Activated T-cell treated with anti-CD3 and anti-CD28 coated beads for 4 hours (primary cell): ENCODE measurements at places on chromosomes 16 and 17.

- DNase-seq: no peak
These were observed 8.6 kb downstream of the CARHSP1 start for GRCh38 chr16:8859913-8860881.

- peak; percentile 17 for DNase-seq
These were observed 43.4 kb downstream of the KCNJ12 start for GRCh38 chr17:21419299-21420239.

DNA sequence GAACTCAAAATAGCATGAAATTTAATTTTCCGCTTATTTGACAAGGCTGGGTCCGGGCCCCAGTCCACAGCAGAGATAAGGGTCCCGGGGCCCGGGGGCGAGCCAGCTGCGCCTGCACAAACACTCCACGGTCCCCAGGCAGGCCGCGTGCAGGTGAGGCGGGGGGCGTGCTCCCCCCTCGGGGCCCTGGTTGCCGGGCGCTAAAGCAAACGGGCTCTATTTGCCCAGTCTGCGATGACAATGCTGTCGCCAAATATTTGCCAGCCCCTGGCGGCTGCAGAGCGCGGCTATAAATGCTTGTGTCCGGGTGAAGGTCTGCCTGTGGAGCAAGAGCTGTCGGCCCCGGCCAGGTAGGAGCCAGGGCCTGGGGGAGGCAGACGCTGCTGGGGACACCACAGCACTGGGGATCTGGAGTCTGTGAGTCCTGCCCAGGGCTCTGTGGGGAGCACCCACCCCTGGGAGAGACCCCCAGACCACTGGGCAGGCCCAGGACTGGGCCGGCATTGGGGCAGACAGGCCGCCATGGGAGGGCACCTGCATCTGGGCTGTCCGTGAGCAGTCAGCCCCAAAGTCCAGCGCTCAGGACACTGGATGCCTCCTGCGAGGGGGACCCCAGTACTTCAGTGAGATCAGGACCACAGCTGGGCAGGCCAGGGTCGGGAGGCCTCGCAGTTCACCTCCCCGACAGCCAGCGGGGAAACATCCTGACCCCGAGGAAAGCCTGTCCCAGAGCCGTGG is at the start of gene PERCC1:
Gene PERCC1 (plus strand): TSS at position 320 of the 738 bp plus-strand sequence. CDS start 1,516 bp downstream, outside the sequence.
- no peak for DNase-seq

GRCh38 chr16:11759163-11759834 is 16.6 kb upstream of the TXNDC11 start:
- no peak for DNase-seq

DNA sequence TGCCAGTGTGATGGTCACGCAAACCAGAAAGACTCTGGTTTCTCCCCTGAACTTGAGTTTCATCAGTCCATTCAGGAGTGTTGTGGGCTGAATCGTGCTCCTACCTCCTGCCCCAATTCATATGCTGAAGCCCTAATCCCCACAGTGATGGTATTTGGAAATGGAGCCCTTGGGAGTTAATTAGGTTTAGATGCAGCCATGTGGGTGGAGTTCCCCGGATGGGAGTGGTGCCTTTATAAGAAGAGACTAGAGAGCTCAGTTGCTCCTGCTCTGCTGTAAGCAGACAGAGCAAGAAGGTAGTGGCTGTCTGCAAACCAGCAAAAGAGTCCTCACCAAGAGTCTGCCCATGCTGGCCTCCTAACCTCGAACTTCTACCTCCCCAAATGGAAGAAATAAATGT is 160.3 kb upstream of the DYNLRB2 start:
- no peak for DNase-seq

DNA sequence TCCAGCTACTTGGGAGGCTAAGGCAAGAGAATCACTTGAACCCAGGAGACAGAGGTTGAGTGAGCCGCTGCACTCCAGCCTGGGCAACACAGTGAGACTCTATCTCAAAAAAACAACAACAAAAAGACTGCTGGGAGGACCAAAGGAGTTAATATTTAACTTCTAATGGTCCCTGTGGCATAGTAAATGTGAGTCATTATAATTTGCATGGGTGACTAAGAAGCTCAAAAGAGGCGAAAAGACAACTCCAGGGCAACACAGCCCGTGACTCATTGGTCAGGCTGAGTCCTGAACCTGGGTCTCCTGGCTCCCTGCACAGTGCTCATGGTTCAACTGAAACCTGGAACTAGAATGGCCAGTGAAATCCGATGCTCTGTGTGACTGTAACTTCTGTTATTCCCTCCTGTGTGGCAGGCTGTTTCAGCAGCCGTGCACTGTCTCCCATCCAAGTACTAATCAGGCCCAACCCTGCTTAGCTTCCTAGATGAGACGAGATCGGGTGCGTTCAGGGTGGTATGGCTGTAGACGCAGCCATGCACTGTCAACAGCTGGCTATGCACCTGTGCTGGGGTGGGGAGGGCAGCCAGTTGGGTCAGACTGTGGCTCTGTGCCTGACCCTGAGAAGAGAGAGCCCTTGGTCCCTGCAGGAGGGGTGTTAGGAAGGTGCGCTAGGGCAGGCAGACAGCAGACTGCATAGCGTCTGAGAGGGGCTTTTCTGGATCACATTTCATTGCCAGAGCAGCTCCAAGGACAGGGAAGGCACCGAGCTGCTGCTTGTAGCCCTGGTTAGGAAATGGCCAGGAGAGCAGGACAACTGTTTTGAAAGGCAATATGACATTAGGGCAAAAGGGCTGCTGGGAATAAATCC is 14.5 kb upstream of the GPRC5C start:
- no peak for DNase-seq

- no peak for DNase-seq
These were observed 8.6 kb downstream of the ABCA3 start for GRCh38 chr16:2331931-2332267.

DNA sequence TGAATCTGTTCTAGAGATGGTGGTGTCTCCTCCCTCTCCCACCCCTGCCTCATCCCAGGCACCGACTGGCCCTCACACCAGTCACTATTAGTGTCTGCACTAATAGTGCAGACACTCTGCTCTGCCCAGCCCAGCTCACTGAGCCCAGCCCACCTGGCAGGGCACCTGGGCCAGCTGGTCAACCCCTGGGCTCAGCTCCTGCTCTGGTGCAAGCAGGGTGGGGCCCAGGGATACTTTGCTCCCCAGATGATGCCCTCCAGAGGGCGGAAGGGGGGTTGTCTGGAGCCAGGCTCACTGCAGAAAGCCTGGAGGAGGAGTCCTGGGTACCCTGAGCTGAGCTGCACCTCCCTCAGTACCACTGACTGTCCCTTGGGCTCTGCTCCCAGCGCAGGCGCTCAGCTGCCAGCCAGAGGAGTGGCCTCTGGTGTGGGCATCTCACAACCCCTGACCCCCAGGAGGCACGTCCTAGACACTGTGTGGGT is 14.5 kb downstream of the RAB11FIP4 start:
- no peak for DNase-seq

- DNase-seq: no peak
These were observed 3.6 kb upstream of the SLC6A4 start for GRCh38 chr17:30239089-30239462.

DNA sequence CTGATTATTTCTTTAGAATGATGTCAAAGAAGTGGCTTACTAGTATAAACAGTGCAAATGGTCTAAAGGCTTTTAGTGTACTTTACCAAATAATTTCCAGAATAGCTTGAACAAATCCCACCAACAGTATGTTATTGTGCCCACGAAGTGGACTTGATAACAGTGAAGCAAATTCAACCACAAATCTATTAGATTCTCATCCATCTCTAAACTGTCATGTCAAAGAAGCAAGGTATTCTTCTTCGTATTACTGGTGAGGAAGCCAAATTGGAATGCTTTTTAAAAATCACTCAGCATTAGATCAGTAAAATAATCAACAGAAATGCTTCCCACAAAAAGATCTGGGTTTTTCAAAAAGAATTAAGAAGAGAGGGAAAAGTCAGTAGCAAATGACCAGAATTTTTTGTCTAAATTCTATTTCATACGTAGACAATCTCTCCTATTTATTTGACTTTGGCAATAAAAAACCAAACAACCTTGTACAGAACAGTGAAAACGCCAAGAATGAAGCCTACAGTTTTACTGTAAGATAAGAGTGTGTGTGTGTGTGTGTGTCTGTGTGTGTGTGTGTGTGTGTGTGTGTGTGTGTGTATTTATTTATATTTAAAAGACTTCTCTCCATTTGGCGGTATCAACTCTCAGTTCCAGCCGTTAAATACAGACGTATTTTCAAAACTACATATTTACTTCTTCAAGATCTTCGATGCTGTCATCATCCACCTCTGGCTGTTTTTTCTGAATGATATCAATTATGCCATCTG is 114.6 kb downstream of the CYB561 start:
- DNase-seq: no peak

- no peak for DNase-seq
These were observed 75.6 kb upstream of the PLCG2 start for GRCh38 chr16:81703177-81704155.

- DNase-seq: no peak
These were observed 11.9 kb downstream of the SEC14L5 start for GRCh38 chr16:4970010-4970409.

DNA sequence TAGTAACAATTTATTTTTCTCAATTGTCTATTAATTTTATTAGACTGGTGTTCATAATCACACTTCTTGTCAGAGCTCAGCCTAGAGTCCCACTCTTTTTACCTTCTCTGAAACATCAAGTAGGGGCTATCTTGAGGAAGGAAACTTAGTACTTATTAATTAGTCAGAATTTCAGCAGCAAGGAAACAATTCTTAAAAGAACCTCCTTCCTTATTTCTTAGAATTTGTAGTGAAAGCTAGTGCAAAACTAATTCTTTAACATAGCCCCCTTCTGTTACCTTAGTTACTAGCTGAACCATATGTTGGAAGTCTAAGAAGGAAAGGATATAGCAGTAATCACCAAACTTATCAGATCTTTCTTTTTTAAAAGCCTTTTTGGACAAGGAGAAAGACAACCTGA is 35.2 kb downstream of the MAP2K4 start:
- DNase-seq: no peak

GRCh38 chr16:3012246-3012645 is 477 bp upstream of the CLDN9 start:
- DNase-seq: no peak

GRCh38 chr17:39923836-39924690 is 3.3 kb downstream of the ORMDL3 start:
- DNase-seq: no peak

DNA sequence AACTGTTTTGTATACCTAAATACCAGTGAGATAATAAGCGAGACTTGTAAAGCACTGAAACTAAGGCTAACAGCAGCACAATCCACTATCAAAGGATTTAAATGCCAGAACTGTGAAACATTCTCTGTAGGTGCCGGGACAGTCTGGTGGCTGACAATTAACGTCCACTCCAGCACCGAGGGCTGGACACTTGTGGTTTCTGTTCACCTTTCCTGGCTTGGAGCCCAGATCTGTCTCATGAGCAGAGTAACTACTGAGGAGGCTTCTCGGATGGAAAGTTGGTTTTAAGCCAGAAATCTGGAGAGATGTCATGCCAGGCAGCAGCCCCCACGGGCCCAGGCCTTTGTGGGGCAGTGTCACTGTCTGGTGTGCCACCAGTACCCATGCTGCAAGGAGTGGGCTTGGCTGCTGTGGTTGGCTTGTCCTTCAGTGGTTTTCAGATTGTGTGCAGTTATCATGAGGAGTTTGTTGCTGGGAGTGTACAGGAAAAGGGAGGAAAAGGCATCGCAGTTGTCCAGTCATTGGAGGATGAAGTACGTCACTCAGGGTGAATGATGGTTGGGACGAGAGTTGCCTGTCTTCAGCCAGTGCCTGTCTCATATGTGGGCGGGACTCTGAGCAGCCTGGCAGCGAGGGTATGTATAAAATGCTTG is 35.5 kb downstream of the UBN1 start:
- no peak for DNase-seq

GRCh38 chr17:71315568-71315967 is 805.3 kb upstream of the SOX9 start:
- DNase-seq: no peak

DNA sequence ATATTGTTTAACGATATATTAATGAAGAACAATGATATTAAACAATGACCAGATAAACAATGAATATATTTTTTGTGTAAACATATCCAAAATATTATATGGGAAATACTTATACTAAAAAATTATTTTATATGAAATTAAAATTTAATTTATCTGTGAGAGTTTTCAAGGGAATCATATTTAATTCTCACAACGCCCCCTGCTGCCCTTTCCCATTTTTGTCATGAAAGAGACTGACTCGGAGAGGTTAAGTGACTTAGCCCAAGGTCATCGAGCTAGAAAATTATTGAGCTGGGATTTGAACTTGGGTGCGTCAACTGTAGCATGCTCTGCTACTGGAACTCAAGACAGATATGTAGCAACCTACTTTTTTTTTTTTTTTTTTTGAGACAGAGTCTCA is 7.2 kb upstream of the MYCBPAP start:
- DNase-seq: no peak

- no peak for DNase-seq
These were observed 132.0 kb downstream of the BRIP1 start for GRCh38 chr17:61731330-61731729.

- DNase-seq: no peak
These were observed 50.6 kb downstream of the MPHOSPH6 start for GRCh38 chr16:82119405-82119804.

GRCh38 chr17:30427611-30428010 is 48.9 kb downstream of the CPD start:
- DNase-seq: no peak

DNA sequence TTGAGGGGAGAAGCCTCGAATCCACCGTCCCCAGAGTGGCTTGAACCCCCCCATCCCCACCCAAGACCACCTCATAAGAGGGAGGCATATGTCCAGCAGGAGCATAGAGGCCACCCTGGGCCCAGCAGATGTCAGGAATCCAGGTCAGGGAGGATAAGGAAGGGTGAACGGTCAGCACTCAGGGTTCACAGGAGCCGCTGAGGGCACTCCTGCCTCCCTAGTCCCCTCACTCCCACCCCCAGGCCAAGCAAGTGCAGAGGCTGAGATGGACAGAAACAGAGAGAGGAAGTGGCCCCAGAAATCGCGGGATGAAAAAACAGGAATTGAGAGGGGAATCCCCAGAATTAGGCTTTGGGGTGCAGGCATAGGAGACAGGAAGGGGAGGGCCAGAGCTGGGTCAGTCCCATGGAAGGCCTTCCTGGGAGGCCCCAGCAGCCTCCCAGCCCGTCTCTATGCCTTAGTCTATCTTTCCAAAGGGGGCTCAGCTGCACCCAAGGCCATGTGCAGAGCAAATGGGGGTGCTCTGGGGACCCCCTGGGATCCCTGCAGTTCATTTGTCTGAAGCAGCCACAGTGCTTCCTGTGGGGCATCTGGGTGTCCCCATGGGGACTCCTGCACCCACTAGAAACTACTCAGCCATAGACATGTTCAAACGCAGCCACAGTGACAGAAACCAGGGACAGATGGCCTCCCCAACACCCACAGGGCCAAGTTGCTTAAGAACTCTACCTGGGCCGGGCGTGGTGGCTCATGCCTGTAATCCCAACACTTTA is 1.7 kb downstream of the CMTM3 start:
- DNase-seq: no peak

DNA sequence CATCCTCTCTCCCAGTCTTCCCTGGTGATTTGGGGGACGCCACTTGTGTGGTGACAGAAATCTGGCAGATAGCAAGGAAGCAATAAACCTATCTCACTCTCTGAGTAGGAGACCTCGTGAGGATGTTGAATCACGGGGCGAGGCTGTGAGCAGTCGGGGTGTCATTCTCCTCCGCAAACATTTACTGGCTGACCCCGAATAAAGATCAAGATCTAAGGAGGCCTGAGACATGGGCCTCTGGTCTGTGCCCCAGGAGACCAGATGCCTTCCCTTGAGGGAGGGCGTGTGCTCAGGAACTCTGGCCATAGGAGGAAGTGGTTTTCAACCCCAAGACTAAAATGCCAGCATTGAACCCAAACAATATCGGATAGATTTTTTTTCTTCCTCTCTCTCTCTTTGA is 53.1 kb downstream of the FOXL1 start:
- no peak for DNase-seq
